Stimulated activated CD4-positive, alpha-beta T cell treated with anti-CD3 and anti-CD28 coated beads, Interleukin-2, amount 100 ng/mL, for 4 hours (primary cell): ENCODE measurements at places on chromosomes 5 and 9.

- DNase-seq, result no peak
Observed at GRCh38 chr9:87710443-87710842, 15.5 kb upstream of the CTSL start.

GRCh38 chr9:96089452-96090085 is 212.4 kb downstream of the HSD17B3 start:
- DNase-seq, result no peak

DNA sequence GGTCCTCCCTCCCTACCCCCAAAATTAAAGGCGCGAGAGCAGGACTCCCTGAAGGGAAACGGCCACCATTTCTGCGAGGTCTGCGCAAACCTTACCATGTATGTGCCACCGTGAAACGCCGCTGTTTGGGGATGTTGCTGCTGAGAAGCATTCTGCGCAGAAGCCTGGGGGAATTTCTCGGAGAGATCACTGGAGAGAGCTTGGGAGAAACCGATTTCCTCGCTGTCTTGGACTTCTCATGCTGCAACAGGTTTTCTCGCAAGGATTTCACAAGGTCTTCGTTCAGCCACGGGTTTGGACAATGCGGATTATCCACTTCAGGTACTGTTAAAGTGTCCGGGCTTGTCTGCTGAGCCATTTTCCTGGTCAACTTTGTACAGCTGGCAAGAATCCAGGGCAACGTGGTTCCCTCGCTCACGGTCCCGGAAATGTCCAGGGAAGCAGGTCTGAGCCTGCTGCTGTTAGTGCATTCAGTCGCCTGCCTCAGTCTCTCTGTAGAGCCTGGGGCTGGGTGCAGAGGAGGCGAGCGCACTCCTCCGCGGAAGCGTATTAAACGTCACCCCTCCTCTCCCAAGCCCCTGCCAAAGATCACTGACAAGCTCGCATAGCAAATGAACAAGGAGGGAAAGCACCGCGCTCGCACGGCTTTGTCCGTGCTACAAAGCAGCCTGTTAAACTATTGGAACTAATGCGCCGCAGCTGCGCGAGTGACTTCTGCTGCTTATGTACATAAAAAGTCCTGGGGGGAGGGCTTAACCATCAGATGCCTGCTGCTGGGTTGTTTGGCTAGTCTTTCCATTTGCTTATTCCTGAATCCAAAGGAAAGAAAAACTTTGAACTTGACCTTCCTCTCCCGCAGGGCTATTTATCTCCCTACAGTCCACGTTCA is 125.1 kb downstream of the PDE4D start:
- DNase-seq, result no peak

- DNase-seq, result no peak
Observed at GRCh38 chr5:65742565-65743231, 20.7 kb downstream of the NLN start.

GRCh38 chr9:132209228-132209627 is 47.4 kb downstream of the NTNG2 start:
- DNase-seq, result no peak

DNA sequence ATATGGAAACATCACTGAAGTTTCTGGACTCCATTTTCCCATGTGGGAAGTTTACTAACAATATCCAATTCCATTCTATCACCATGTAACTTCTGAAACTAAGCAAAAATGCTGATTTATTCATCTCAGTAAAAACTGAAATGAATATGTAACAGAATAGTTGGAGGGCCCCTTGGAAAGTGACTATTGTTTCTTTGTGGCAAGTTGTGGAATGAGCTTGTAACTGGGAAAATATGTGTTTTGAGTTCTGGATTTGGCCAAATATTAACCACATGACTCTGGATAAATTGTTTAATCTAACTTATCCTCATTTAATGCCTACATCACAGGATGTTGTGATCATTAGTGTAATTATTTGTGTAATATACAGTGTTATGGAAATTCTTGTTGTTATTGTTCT is 619.3 kb downstream of the TLE4 start:
- DNase-seq, result no peak

DNA sequence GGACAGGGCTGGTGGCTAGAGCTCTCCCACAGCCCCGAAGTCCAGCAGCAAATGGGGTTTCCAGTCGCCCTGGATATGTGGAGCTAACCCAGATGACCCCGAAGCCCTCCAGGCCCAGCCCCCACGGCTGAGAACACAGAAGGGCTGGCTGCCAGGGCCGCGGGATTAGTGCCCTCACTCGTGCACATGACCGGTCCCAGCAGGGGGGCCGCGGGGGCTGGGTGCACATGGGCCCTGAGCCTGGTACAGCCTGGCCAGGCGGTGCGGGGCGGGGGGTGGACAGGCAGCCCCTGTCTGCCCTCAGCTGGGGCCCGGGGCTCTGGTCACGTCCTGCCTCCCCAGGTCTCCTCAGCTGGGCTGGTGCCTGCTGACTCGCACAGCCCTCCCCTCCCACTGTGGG is 5.9 kb downstream of the SSNA1 start:
- DNase-seq, result no peak

- DNase-seq, result no peak
Observed at GRCh38 chr5:39558541-39558940, 133.8 kb upstream of the DAB2 start.

DNA sequence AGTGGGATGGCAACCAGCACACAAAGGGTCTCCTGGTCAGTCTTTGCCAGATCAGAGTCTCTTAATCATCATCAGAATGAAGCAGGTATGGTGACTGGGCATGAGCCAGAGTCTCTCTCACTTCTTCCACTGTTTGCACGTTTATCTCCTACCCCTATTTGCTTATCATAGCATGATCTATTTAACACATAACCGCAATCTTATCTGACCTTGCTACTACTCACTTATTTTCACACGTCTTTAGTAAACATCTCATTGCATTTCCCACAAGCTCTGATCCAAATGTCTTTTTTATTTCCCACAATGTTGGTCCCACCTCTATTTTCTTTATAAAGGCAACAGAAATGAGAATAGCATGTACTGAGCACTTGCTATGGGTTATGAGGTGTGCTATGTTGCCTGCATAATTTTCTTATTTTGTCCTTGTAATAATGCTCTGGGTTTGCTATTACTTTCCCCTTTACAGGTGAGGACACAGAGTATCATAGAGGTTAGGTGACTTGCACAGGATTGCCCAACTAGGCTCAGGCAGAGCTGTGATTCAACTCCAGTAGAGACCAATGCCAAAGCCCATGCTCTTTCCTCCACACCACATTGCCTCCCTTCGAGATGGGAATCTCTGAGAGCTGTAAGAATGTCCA is 39.7 kb upstream of the IL7R start:
- DNase-seq, result no peak

DNA sequence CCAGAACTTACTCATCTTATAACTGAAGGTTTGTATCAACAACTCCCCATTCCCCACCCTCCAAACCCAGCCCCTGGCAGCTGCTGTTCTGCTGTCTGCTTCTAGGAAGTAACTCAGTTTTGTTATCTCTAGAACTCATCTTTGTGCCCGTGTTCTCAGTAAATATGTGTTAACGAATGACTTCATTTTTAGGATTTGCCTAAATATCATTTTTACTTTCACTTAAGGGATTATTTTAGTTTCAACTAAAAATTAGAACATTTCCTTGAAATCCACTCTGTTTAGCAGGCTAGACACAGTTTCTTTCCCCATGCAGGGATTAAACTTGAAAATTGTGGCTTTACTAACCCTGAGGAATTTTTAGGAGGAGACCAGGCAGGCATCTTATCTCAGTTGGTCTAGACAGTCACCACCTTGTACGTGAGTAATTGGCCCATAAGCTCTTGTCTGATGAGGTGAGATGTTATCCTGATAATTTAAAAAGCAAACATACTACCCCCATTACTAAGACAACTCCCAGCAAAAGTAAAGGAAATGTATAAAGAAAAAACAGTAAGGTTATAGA is 68.2 kb upstream of the TNFAIP8 start:
- no peak for DNase-seq

GRCh38 chr5:67502951-67503350 is 306.4 kb upstream of the CD180 start:
- no peak for DNase-seq
